ENCODE measurements at places on chromosomes 2 and 18.

- peak; percentile 58 for DNase-seq
Measured at GRCh38 chr2:234378440-234378839, 118.4 kb downstream of the ARL4C start.

DNA sequence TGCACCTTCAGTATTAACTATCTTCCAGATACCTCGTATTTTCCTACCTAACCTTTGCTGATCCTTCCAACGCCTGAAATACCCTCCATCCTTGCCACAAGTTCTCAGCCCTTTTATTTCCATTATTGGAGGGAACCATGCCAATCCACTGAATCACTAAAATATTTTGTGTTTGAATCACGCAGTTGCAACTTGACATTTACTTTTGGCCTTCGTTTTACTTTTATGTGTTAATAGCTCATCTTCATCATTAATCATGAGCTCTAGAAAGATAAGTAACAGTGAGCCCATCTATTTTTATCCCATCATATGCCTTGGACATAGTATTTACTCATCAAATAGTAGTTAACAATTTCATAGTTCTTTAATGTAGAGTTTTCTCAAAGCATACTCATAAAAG lies 463.2 kb downstream of the THSD7B start:
- peak; percentile 10 for DNase-seq

GRCh38 chr2:54122171-54122935 lies 6.9 kb downstream of the ACYP2 start:
- DNase-seq, result no peak

- no peak for DNase-seq
Measured at GRCh38 chr2:169351725-169352124, 10.6 kb downstream of the LRP2 start.

DNA sequence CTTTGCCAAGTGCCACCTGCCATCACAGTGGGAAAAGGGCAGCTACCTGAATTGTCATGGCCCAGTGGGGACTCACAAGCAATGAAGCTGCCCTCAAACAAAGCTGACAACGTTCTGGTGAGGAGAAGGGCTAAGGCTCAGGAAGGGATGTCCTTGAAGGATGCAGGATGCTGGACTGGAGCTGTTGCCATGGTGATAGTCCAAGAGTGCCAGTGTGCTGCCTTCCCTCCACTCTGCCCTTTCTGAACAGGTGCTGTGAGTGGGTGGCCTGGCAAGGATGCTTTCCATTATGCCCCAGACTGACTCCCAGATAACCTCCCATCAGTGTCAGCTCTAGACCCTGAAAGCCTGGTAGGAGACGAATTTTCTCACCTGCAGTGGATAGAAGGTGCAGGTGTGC lies 137.8 kb upstream of the GYPC start:
- no peak for DNase-seq

GRCh38 chr2:106577255-106577651 lies 90.1 kb downstream of the CD8B2 start:
- DNase-seq, result no peak

- DNase-seq, result no peak
Measured at GRCh38 chr2:174326161-174327020, 8.4 kb upstream of the SP9 start.

GRCh38 chr2:28292491-28292890 lies 100.2 kb upstream of the FOSL2 start:
- no peak for DNase-seq

DNA sequence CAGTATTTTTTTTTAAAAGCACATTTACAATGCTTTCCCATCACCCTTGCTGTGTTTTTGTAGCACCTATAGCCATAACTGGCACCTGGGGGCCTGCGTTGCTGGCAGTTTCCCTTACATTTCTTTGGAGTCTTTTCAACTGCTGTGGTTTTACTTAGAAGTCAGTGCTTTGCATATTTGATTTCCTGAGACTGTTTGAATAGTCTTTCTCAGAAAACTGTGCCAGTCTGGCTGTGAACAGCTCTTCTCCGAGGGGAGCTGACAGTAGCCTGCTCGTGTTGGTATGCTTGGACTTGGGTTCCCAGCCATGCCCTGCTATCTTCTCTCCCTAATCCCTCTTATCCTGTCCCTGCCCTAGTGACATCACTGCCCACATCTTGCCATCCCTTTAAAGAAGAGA lies 81.5 kb downstream of the DPP4 start:
- peak; percentile 20 for DNase-seq

DNA sequence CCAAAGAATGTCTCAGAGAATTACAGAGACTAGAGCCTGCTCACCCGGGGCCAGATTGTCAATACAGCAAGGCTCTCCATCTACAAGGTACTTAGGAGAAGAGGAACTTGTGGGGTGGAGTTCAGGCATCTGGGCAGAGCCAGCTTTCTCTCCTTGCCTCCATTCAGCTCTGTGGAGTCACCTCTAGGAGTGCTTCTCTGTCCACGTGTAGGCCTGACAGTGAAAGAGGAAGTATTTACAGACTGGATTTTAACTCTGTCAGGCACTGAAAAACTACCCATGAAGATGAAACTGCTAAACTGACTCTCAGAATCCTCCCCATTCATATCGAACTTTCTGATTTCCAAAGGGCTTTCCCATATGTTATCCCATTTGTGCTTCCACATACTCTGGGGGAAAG lies 315.6 kb downstream of the SETBP1 start:
- no peak for DNase-seq

GRCh38 chr2:72988726-72989273 lies 71.5 kb downstream of the EMX1 start:
- no peak for DNase-seq

GRCh38 chr2:240630771-240631547 lies 5.7 kb downstream of the GPR35 start:
- no peak for DNase-seq

DNA sequence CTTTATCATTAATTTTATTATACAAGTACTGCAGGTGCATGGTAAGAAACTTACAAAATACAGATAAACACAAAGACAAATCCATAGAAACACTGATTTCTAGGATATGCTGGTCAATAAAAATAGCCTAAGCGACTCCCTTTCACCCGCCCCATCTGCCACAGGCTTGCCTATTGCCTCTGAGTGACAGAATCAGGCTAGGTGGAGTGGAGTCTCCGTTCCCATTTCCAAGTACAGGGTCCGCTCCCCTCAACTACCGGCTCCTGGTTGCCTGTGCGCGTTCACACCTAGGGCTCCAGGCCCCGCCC lies 201 bp upstream of the TRAPPC12 start:
- no peak for DNase-seq

GRCh38 chr2:149087751-149088150 lies 49.3 kb downstream of the LYPD6B start:
- DNase-seq, result peak; percentile 23

- DNase-seq, result no peak
Measured at GRCh38 chr2:135997380-135997779, 12.0 kb upstream of the DARS1 start.

GRCh38 chr2:200054681-200055468 lies 99.5 kb downstream of the MAIP1 start:
- DNase-seq, result peak; percentile 23

DNA sequence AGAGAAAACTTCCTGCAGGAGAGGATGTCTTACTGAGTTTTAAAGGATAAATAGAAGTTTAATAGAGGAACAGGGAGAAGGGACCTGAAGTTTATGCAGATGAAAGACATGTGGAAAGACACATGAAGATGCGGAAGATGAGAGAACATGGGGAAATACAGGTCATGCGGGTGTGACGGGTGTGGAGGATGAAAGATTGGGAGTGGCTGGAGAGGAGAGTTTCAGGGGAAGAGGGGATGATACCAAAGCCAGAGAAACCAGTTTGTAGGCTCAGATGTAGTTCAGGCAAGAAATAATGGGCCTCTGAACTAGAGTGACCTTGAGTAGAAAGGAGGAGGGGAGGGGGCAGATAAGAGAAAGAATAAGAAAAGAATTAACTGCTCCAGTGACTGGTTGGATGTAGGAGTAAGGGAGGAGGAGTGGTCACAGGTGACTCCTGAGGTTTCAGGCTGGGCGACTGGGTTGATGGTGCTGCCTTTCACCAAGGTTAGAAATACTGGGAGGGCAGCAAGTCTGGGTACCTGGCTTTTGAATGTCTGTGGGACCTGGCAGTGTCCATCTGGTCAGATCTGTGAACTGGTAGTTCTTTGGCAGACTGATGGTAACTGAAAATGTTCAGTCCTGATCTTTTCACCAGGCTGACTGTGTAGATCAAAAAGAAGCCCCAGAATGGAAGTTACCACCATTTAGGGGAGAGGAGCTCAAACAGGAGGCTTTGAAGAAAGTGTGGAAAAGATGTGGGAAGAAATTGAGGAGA lies 69.4 kb downstream of the TET3 start:
- no peak for DNase-seq

- DNase-seq, result no peak
Measured at GRCh38 chr2:88693911-88694414, 2.5 kb downstream of the RPIA start.

GRCh38 chr2:7044253-7045250 lies 127.3 kb downstream of the RNF144A start:
- DNase-seq, result peak; percentile 78

GRCh38 chr2:60361498-60361897 lies 192.0 kb downstream of the BCL11A start:
- DNase-seq, result no peak
